AG09309 (cell line): ENCODE measurements at places on chromosomes 2 and 18.
A peak's percentile ranks its signal among the peaks of the same experiment; 100 is the strongest.

DNA sequence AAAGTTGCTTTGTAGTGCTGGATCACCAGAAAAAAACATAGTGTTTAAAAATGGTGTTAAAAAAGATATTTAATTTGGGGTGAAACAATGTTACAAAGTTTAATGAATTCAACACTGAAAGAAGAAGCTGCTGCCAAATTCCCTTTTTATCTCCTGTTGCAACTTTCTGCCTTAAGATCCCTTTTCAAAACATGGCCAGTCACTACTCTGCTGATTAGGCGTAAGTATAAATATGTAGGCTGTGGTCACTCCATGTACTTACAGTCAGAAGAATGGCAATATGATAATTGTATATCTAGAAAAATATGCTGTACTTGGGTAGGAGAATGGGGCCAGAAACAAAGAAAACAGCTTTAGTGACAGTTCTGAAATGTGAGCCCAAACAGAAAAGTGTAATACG lies 123.5 kb upstream of the ZBTB14 start:
- no peak for DNase-seq

DNA sequence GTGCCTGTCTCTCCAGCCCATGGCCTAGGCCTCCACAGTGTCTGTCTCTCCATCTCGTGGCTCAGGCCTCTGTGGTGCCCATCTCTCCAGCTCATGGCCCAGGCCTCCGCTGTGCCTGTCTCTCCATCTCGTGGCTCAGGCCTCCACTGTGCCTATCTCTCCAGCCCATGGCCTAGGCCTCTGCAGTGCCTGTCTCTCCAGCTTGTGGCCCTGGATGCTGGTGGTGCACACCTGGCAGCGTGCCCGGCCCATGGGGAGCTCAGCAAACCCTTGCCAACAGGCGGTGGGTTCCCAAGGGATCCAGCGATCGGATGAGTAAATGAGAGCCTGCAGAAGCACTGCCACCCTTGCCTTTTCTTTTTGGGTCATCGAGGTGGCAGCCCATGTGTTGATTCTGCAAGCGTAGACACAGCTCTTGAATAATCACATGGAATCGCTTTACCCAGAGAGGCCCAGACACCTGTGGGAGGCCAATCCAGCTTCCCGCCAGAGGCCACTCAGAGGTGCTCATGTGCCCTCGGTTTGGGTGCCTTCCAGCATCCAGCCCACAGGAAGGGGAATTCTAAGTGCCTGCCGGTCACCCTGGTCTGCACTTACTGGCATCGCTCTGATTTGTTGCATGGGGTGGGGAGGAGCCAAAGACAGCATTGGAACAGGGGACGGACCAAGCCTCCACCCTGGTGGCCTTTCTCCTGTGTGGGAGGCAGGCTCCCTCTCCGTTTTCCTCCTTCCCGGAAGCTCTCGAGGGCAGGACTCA lies 101.8 kb upstream of the HDAC4 start:
- DNase-seq: no peak

GRCh38 chr2:62217970-62218369 lies 22.1 kb downstream of the B3GNT2 start:
- peak; percentile 85 for DNase-seq

- DNase-seq: no peak
Measured at GRCh38 chr2:239913636-239914417, 111.3 kb downstream of the NDUFA10 start.

DNA sequence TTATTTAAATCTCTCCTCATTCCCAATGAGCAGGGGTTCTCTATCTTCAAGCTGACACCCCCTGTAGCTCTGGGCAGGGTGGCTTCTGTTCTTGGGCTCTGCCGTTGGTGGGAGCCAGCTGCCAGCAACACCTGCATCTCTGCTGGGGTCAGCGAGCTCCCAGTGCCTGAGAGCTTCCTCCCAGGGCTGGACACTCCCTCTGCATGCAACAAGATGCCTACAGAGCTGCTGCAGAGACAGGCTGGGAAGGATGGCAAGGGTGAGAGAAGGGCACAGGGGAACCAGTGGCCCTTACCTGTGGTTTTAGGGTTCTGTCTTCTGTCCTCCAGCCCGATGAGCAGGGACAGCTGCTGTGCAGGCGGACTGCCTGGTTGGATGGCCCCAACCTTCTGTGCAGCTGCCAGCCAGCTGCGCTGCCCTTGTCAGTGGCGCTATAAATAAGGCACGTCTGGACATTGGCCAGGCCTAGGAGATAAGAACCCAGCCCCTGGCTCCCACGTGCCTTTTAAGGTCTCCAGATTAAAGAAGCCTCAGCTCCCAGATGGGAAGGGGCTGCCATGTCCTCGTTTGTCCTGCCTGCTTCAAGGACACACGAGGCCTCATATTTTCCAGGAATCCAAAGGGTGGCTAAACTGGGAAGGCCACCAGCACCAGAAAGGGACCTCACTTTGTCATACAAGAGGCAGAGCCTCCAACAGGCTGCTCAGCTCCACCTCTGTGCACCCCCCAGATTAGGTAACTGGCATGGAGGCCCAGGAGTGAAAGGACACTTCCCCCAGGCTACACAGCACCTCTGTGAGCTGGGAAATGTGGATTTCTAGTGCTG lies 39.5 kb upstream of the FHL2 start:
- DNase-seq: no peak
